ENCODE measurements at places on chromosomes 2 and 18. TPM values are rescaled to one million over a fixed set of nuclear protein-coding genes. Genes with fewer than 3 reads are reported as not detected.

DNA sequence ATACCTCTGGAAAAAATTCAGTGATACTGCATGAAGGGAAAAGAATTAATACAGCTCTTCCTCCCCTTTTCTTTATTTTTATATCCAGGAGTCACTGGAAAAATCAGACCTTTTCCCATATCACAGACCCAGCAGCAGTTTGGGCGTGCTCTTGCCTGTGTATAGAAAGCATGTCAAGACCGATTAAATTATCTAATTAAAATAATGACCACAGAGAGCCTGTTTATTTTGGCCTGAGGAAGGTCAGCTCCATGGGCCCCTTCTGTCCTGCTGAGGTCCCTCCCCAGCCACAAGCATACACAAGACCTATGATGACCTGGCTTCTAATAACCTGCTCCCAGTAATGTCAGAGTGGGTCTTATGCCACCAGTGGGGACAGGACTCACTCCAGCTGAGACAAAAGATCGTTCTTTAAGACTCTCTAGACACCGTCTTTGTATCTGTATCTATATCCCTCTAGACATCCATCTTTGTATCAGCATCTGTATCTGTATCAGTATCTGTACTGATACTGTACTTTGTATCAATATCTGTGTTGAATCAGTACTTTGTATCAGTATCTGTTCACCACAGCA, 147.8 kb downstream of the VAPA start:
- H3K27me3 ChIP-seq = no peaks in the 10 kb centered on the region
- no peaks in the 10 kb centered on the region for H3K36me3 ChIP-seq
- no peak overlapping the region for H3K27ac ChIP-seq
- H3K4me1 ChIP-seq = peaks cover 12% of the 10 kb centered on the region

The CACNB4 gene
- total RNA-seq = 0.93 TPM

- peak overlapping the region; percentile 14 for H3K4me3 ChIP-seq
- no peak overlapping the region for H3K27ac ChIP-seq
- no peaks in the 10 kb centered on the region for H3K36me3 ChIP-seq
- peaks cover 15% of the 10 kb centered on the region for H3K4me1 ChIP-seq
- peaks cover 30% of the 10 kb centered on the region for H3K27me3 ChIP-seq
Observed at GRCh38 chr2:167293172-167293781, 405.0 kb downstream of the XIRP2 start.

GRCh38 chr18:67290421-67290820, 226.1 kb downstream of the DSEL start:
- H3K4me1 ChIP-seq = no peaks in the 10 kb centered on the region
- no peak overlapping the region for H3K4me3 ChIP-seq
- H3K27ac ChIP-seq = no peak overlapping the region
- DNase-seq = no peak

The EN1 gene
- total RNA-seq = not detected

DNA sequence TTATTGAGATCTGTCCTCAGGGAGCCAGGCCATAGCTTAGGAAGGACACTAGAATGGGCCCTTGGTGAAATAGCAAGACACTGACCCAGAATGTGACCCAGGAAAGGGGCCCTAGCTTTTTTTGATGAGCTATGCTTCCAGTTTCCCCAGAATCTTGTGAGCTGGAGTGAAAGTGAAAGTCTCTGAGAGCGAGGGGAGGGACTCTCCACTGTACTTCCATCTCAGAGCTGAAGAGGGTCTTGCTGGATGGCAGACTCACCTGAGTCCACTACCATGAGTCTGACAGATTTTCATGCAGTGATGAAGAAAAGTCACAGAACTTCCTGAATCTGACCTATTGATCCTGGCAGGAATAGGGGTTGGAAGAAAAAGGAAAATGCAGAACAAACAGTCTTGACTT, 3.1 kb downstream of the ARHGAP25 start:
- DNase-seq = no peak
- peaks cover 45% of the 10 kb centered on the region for H3K4me1 ChIP-seq
- H3K27ac ChIP-seq = peak overlapping the region; percentile 73
- H3K4me3 ChIP-seq = peak overlapping the region; percentile 55

- H3K27me3 ChIP-seq = no peaks in the 10 kb centered on the region
- H3K4me3 ChIP-seq = no peak overlapping the region
- no peak overlapping the region for H3K27ac ChIP-seq
- DNase-seq = no peak
Observed at GRCh38 chr2:24104906-24105305, 18.2 kb downstream of the PFN4 start.

DNA sequence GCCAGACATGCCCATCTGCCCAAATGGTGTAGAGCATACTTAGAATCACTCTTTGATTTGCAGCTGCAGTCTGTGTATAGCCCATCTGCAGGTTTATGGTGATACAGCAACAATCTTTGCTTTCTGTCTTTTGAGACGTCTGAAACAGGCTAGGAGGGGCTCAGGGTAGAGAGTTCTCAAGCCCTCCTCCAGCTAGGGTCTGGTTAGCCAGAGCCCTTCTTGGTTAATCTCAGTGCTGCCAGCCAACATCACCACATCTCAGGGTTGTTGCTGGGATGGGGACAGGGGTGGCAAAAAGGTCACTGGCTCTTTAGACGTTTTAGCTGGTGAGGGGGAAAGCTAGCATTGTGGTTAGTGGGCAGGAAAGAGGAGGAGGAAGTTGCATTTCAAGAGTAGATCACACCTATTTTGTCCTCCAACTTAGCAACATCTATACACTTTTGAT, 136.6 kb upstream of the ACAA2 start:
- H3K27me3 ChIP-seq = peaks cover 10% of the 10 kb centered on the region
- no peak for DNase-seq
- H3K36me3 ChIP-seq = no peaks in the 10 kb centered on the region
- peaks cover 5% of the 10 kb centered on the region for H3K4me1 ChIP-seq

The SERPINB13 gene
- not detected for total RNA-seq

GRCh38 chr2:83055376-83056010, 1403.6 kb downstream of the SUCLG1 start:
- H3K4me3 ChIP-seq = no peak overlapping the region
- no peaks in the 10 kb centered on the region for H3K36me3 ChIP-seq
- no peak overlapping the region for H3K27ac ChIP-seq

GRCh38 chr2:152106464-152106863, 7.6 kb upstream of the CACNB4 start:
- no peak overlapping the region for H3K4me3 ChIP-seq
- no peaks in the 10 kb centered on the region for H3K4me1 ChIP-seq
- H3K36me3 ChIP-seq = no peaks in the 10 kb centered on the region
- DNase-seq = no peak
- peaks cover under 1% of the 10 kb centered on the region for H3K27me3 ChIP-seq
- no peak overlapping the region for H3K27ac ChIP-seq

DNA sequence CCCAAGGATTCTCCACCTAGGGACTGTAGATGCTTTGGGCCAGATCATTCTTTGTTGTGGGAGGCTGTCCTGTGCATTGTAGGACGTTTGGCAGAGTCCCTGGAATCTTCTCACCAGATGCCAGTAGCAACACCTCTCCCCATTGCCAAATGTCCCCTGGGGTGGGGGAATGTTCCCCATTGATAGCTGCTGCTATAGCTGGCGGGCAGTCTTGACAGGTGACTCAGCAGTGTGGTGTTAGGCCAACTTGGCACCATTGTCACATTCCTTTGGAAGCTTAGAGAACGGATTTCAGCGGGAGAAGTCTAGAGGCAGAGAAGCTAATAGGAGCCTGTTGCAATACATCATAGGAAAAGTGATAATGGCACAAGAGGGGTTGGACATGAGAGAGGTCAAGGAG, 495.7 kb upstream of the SMIM21 start:
- H3K4me1 ChIP-seq = no peaks in the 10 kb centered on the region
- no peak overlapping the region for H3K27ac ChIP-seq
- no peaks in the 10 kb centered on the region for H3K27me3 ChIP-seq

DNA sequence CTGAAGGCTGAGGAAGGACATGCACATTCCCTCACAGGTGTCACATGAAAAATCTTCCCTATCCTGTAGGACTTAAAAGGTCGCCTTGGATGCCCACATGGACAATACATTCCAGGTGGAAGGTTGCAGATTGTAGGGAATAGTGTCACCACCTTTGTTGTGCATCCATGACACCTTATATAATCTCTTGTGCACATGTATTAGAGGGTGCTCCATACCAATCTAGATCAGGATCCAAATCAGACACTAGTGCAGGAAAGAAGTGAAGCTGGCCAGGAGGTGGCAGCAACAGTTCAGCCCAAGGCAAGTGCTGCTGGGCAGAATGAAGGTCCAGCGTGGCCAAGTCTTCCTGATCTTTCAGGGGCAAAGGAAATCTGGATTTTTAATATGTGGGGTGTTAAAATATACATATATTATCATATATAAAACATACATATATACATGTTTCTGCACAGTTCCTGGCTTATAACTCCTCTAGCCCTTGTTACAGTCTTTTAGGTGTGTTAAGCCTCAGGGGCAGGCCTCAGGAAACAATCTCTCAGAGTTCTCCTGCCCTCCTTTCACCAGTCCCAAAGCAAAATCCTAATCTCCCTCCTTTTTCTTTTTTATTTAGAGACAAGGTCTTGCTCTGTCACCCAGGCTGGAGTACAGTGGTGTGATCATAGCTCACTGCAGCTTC, 16.6 kb downstream of the NIF3L1 start:
- H3K36me3 ChIP-seq = peaks cover 32% of the 10 kb centered on the region
- no peaks in the 10 kb centered on the region for H3K27me3 ChIP-seq
- no peaks in the 10 kb centered on the region for H3K4me1 ChIP-seq
- H3K27ac ChIP-seq = no peak overlapping the region
- peak; percentile 66 for DNase-seq

DNA sequence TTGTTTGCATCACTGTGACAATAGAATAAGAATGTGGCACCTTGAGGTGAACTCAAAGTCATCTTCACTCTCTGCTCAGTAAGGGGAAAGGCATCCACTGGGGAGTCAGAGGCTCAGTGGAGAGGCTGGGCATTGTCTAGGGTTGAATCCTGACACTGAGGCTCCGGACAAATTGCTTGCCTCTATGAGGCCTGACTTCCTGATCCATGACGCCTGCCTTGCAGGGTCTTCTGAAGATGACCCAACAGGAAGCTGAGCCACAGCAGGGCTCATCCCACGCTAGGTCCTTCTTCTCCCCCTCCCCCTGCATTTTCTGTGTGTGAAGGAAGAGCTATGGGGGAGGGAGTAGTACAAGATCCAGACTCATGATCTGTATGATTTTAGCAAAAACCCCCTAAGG, 265.1 kb downstream of the SH3BP4 start:
- H3K4me1 ChIP-seq = no peaks in the 10 kb centered on the region
- H3K27me3 ChIP-seq = no peaks in the 10 kb centered on the region
- no peak overlapping the region for H3K27ac ChIP-seq
- H3K36me3 ChIP-seq = no peaks in the 10 kb centered on the region
- no peak for DNase-seq
- no peak overlapping the region for H3K4me3 ChIP-seq

The PID1 gene
- total RNA-seq = 0.56 TPM

- peaks cover 3% of the 10 kb centered on the region for H3K4me1 ChIP-seq
- no peak overlapping the region for H3K27ac ChIP-seq
- H3K27me3 ChIP-seq = no peaks in the 10 kb centered on the region
- H3K4me3 ChIP-seq = no peak overlapping the region
Observed at GRCh38 chr2:172248381-172248780, 145.7 kb upstream of the DLX2 start.

DNA sequence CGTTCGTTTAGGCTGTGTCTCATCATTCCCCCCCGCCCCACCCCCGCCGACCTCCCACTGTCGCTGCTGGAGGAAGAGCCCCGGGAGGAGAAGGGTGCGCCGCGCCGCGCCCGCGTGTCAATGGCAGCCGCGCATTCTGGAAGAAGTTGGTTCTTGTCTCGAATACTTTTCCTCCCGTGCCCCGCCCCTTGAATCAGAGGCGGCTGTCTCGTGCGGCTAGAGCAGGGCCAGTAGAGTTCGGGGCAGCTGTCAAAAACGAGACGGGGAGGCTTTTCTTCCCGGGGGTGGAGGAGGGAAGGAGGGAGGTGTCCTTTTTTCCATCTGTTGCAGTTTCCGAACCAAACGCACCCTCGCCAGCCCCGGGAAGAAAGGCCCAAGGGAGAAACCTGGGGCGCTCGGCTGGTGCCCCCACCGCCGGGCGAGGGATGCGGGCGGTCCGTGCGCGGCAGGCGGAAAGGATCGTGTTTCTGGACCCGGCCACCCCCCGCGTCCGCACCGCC, 410 bp upstream of the TGIF1 start:
- H3K27ac ChIP-seq = peak overlapping the region; percentile 97
- H3K27me3 ChIP-seq = no peaks in the 10 kb centered on the region
- DNase-seq = no peak
- H3K4me1 ChIP-seq = peaks cover 45% of the 10 kb centered on the region
- no peaks in the 10 kb centered on the region for H3K36me3 ChIP-seq
